CD4-positive, alpha-beta memory T cell (primary cell): ENCODE measurements at places on chromosomes 4 and X.

- DNase-seq: no peak
These were observed 525.0 kb upstream of the SPANXN1 start for GRCh38 chrX:144722307-144722706.

DNA sequence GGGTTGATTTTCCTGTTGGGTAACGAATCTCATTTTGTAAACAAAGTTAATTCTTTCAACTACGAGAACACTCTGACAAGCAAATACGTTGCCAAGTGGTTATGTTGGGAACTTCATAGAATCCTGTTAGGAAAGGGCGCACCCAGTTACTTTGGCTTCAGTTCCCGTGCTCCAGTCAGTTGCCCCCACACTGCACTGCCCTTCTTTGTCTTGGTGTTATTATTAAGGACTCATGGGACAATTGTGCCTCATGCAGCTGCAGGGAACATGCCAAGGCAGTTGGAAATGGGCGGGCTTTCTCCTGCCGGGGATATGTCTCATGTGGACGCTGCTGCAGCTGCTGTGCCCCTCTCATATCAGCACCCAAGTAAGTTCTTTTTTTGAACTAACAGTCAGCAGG, 28.9 kb downstream of the OFD1 start:
- no peak for DNase-seq

DNA sequence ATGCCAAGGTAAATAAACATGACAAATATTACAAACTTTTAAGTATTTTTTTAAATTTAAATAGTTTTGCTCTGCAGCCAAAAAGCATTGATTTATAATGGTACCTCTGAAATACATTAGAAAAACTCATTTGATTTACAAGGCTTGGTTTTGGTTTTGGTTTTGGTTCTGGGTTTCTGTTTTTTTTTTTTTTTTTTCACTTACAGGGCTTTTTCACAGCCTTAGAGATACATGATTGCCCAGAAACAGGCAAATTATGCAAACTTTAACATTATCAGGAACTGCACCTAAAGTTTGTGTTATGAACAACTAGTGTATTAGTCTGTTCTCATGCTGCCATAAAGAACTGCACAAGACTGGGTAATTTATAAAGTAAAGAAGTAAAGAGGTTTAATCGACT, 196.4 kb upstream of the DDX53 start:
- no peak for DNase-seq

DNA sequence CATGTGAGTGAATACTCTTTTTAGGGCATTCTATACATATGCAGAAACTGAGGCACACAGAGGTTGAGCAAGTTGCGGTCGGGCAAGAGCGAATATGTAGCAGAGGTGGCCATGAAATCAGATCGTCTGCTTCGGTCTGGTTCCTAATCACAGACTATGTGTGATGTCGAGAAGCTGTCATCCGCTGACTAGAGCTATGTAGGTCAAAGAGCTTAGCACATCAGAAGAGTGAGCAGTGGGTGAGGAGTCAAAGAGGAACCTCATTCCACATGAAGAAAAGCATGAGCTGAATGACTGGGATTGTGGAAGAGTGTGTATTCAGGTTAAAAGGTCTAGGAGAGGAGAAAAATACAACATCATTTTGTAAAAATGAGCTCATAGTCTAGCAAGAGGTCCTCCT, 19.0 kb downstream of the GAB3 start:
- DNase-seq: no peak
